ENCODE measurements at places on chromosomes 3 and 15. TPM values are rescaled to one million over a fixed set of nuclear protein-coding genes. Genes with fewer than 3 reads are reported as not detected.

P2RY14 gene
- total RNA-seq: not detected

TMEM212 gene
- not detected for total RNA-seq

ANKUB1 gene
- not detected for total RNA-seq

ROBO1 gene
- total RNA-seq: 73.8 TPM

GRCh38 chr3:157606011-157606851 lies 103.0 kb upstream of the VEPH1 start:
- H3K36me3 ChIP-seq: no peaks in the 10 kb centered on the region
- no peak overlapping the region for H3K27ac ChIP-seq

DNA sequence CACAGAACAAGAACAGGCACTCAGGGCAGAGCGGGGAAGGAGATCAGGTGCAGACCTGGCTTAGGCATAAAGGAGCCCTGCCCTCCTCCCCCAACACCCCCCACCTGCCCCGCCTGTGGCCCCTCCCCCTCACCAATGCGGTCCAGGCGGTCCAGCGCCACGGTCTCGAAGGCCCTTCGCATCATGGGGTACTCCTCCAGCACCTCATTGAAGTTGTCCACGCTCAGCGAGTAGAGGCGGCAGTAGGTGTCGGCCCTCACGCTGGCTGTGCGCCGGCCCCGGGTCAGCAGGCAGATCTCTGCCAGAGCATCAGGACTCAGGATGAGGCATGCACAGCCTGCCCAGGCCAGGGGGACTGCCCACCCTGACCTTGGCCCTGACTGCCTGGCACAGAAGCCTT lies 44.8 kb downstream of the HCN4 start:
- peaks cover 4% of the 10 kb centered on the region for H3K27me3 ChIP-seq
- no peak overlapping the region for H3K27ac ChIP-seq
- no peak for DNase-seq
- H3K4me1 ChIP-seq: no peaks in the 10 kb centered on the region
- no peak overlapping the region for H3K4me3 ChIP-seq
- H3K36me3 ChIP-seq: no peaks in the 10 kb centered on the region

GRCh38 chr15:25783607-25784540 lies 79.3 kb downstream of the ATP10A start:
- H3K36me3 ChIP-seq: peaks cover 18% of the 10 kb centered on the region
- DNase-seq: no peak
- peaks cover 56% of the 10 kb centered on the region for H3K4me1 ChIP-seq
- H3K4me3 ChIP-seq: no peak overlapping the region
- H3K27ac ChIP-seq: peak overlapping the region; percentile 86
- no peaks in the 10 kb centered on the region for H3K27me3 ChIP-seq

GRCh38 chr3:141940194-141940776 lies 63.8 kb downstream of the ATP1B3 start:
- H3K4me1 ChIP-seq: peaks cover 11% of the 10 kb centered on the region
- peak overlapping the region; percentile 18 for H3K27ac ChIP-seq
- peak; percentile 91 for DNase-seq
- no peaks in the 10 kb centered on the region for H3K27me3 ChIP-seq

DNA sequence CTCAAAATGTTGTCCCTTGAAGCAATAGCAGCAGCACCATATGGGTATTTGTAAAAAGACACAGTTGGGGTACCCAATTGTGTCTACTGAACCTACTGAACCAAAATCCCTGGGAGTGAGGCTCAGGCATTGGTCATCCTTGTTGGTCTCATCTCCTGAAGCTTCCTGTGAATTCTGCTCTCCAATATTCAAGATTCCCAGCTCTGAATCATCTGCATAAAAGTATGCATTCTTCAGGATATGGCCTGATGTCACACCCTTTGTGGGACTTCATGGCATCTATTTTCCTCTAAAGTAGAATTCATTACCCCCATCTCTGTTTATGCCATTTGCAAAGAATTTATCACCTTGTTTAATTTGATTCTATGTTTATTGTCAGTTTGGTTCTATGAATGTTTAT lies 13.3 kb upstream of the PTX3 start:
- H3K4me3 ChIP-seq: no peak overlapping the region
- DNase-seq: no peak
- peaks cover 2% of the 10 kb centered on the region for H3K36me3 ChIP-seq
- peaks cover 4% of the 10 kb centered on the region for H3K4me1 ChIP-seq
- no peaks in the 10 kb centered on the region for H3K27me3 ChIP-seq

GRCh38 chr3:110243081-110243480 lies 828.5 kb upstream of the NECTIN3 start:
- DNase-seq: no peak
- no peaks in the 10 kb centered on the region for H3K27me3 ChIP-seq
- no peak overlapping the region for H3K27ac ChIP-seq
- no peak overlapping the region for H3K4me3 ChIP-seq
- peaks cover 18% of the 10 kb centered on the region for H3K4me1 ChIP-seq

GRCh38 chr15:62626903-62627302 lies 415.6 kb upstream of the TPM1 start:
- DNase-seq: no peak
- peaks cover 18% of the 10 kb centered on the region for H3K4me1 ChIP-seq
- H3K27ac ChIP-seq: no peak overlapping the region
- H3K27me3 ChIP-seq: no peaks in the 10 kb centered on the region

DNA sequence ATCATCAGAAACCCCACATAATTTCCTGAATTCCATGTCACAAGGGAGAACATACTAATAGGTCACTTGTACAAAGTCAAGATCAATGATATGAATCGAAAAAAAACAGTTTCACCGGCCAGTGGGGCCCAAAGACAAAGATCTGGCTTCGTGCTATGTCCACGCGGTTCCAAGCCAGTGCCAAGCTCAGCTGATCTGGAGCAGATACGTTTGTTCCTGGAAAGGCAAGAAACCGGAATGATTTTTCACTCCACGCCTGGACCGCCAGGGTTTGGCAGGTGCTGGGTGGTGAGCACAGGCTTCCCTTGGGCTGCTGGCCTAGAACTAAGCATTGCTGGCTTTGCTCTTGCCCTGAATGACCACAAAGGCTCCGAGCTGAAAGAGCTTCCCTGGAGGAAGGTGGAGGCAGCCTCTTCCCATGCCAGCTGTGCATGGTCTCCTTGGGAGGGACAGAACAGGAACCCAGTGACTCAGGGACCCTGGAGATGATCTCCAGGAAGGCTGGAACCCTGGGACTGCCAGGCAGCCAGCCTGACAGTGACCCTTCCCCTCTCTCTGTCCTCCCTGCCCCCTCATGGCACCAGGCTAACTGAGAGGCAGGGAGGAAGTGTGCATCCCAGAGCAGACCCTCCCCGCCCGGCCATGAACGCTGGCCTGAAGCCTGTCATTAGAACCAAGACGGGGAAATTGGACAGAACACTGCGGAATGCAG lies 40.9 kb downstream of the TRPM1 start:
- H3K4me3 ChIP-seq: no peak overlapping the region
- peaks cover 7% of the 10 kb centered on the region for H3K4me1 ChIP-seq
- H3K27ac ChIP-seq: no peak overlapping the region
- no peak for DNase-seq

- H3K27ac ChIP-seq: no peak overlapping the region
- H3K4me1 ChIP-seq: no peaks in the 10 kb centered on the region
- no peak for DNase-seq
- H3K27me3 ChIP-seq: no peaks in the 10 kb centered on the region
- H3K36me3 ChIP-seq: no peaks in the 10 kb centered on the region
Observed at GRCh38 chr3:137217733-137218132, 259.9 kb downstream of the IL20RB start.

GRCh38 chr3:127716384-127716783 lies 43.6 kb downstream of the ABTB1 start:
- H3K36me3 ChIP-seq: peaks cover 28% of the 10 kb centered on the region
- H3K4me1 ChIP-seq: peaks cover 14% of the 10 kb centered on the region
- no peak for DNase-seq
- no peak overlapping the region for H3K27ac ChIP-seq
